ENCODE measurements at places on chromosomes 5 and 9. TPM values are rescaled to one million over a fixed set of nuclear protein-coding genes. Genes with fewer than 3 reads are reported as not detected.

LHX6 gene
- not detected for total RNA-seq

- no peaks in the 10 kb centered on the region for H3K27me3 ChIP-seq
- no peaks in the 10 kb centered on the region for H3K4me1 ChIP-seq
- H3K27ac ChIP-seq, result no peak overlapping the region
- H3K36me3 ChIP-seq, result no peaks in the 10 kb centered on the region
Measured at GRCh38 chr5:115392611-115393010, 96.2 kb upstream of the CCDC112 start.

- peaks cover 13% of the 10 kb centered on the region for H3K4me1 ChIP-seq
- peaks cover 2% of the 10 kb centered on the region for H3K36me3 ChIP-seq
- H3K27ac ChIP-seq, result no peak overlapping the region
- peaks cover 12% of the 10 kb centered on the region for H3K27me3 ChIP-seq
- DNase-seq, result no peak
Measured at GRCh38 chr9:133869674-133870405, 122.3 kb downstream of the VAV2 start.

PCDHGA3 gene
- total RNA-seq, result not detected

SLC45A2 gene
- total RNA-seq, result not detected

DNA sequence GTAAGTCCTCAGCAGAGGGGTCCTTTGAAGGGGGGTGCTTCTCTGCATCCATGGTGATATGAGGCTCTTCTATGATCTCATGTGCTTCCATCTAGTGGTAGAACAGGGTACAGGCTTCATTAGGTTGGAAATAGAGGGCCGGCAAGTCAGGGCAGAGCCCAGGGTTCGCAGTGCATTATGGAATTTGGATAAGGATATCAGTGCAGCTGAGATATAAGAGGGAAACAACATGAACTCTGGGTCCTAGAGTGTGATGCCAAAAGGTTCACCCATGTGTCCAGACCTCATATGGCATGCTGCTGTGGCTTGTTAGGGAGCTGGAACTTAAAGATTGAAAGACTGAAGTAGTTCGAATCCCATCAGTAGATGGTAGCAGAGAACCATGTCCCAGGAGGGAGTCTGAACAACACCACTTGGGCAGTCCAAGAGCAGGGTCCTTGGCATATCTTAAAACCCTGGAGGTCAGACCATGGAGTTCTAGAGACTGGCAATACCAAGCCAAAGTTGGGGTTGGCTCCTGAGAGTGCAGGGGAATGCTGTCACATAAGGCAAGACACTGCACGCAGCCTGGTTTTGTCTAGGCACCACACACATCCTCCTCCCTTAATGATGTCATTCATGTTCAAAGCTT, 2.3 kb downstream of the FAM221B start:
- H3K27me3 ChIP-seq, result peaks cover 10% of the 10 kb centered on the region
- no peak overlapping the region for H3K4me3 ChIP-seq
- H3K36me3 ChIP-seq, result no peaks in the 10 kb centered on the region
- peak; percentile 31 for DNase-seq
- H3K27ac ChIP-seq, result no peak overlapping the region

GRCh38 chr9:127540664-127541041, 71.4 kb upstream of the STXBP1 start:
- no peaks in the 10 kb centered on the region for H3K27me3 ChIP-seq
- H3K36me3 ChIP-seq, result no peaks in the 10 kb centered on the region
- H3K27ac ChIP-seq, result no peak overlapping the region
- no peaks in the 10 kb centered on the region for H3K4me1 ChIP-seq

DNA sequence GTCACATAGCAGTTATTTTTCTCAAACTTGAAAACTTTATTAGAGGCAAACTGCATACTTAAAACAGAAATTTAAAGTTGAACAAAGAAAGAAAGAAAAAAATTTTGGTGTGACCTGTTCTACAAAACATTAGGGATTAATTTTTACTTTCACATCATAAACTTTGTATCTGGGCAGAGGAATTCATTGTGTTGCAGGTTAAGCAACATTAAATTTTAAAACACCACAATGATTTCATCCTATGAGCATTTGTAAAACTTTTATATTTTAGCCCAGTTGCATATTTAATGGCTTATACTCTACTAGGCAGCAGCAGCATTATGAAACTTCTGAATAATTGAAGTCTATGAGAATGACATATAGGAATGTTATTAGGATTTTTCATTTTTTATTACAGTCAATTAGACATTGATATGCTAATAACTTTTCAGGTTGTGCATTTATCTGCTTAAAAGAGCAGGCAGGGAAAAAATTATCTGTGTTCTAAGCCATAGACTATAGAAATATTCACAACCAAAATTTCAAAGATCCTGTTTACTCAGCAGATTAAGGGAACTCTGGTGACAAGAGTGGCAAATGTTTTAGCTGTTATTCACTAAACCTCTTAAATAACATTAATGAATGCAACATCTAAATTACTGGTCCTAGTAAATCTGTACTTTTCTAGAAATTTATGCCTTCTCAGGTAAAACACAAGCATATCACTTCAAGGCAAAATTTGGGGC, 1088.5 kb upstream of the CDH6 start:
- H3K4me1 ChIP-seq, result no peaks in the 10 kb centered on the region
- no peaks in the 10 kb centered on the region for H3K36me3 ChIP-seq
- DNase-seq, result no peak

GRCh38 chr9:2241836-2242741, 226.9 kb downstream of the SMARCA2 start:
- DNase-seq, result peak; percentile 66
- H3K4me1 ChIP-seq, result peaks cover 19% of the 10 kb centered on the region
- H3K36me3 ChIP-seq, result no peaks in the 10 kb centered on the region
- peak overlapping the region; percentile 85 for H3K4me3 ChIP-seq
- peaks cover 34% of the 10 kb centered on the region for H3K27me3 ChIP-seq
- H3K27ac ChIP-seq, result no peak overlapping the region

DNA sequence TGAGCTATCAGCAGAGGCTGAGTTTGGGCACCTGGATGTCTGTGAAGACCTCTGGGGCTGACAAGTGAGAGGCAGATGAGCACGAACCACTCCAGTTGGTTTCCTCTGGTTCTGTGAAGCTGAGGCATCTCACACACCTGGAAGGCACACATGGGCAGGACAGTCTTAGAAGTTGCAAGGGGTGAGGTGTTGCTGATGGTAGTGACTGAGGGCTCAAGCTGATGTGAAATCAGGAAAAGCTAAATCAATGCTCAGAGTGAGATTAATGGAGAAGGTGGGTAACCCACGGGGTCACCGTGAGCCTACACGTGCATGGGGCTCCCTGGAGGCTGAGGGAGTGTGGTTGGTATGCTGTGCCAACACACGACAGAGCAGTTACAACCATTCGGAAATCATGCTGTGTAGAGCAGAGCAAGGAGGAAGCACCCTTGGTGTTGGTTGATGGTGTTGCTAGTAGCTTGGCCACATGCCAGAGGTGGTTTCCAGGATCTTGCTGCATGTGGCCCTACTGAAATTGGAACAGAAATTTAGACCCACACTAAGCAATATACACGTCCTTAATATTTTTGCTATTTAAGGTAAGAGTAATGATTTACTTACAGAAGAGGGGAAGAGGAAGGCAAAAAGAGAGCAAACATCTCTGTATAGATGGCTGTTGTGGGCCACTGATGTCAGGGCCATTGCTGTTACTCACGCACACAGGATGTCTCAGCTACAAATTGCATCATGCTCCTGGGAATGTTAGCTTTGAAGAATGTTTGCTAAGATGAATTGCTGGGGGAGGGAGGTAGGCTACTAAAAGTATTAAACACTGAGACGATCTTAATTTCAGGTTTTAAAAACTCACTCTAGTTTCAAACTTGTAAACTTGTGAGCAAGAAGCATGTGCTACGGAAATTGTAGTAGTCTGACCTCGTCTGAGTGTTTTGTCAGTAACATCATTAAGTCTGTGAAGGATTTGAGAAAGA, 170.5 kb downstream of the ARHGEF28 start:
- H3K36me3 ChIP-seq, result no peaks in the 10 kb centered on the region
- H3K27me3 ChIP-seq, result peaks cover 56% of the 10 kb centered on the region
- H3K4me3 ChIP-seq, result no peak overlapping the region
- peak; percentile 14 for DNase-seq
- H3K4me1 ChIP-seq, result peaks cover 12% of the 10 kb centered on the region

PCDH1 gene
- total RNA-seq, result 0.25 TPM

DNAI1 gene
- 0.23 TPM for total RNA-seq

PARP8 gene
- total RNA-seq, result 53.3 TPM

All from activated T-cell treated with anti-CD3 and anti-CD28 coated beads, Interleukin-2, amount 50 U/mL, for 72 hours (primary cell).